B cell (primary cell): ENCODE measurements at places on chromosomes 13 and 19. TPM values are rescaled to one million over a fixed set of nuclear protein-coding genes. Genes with fewer than 3 reads are reported as not detected.

DNA sequence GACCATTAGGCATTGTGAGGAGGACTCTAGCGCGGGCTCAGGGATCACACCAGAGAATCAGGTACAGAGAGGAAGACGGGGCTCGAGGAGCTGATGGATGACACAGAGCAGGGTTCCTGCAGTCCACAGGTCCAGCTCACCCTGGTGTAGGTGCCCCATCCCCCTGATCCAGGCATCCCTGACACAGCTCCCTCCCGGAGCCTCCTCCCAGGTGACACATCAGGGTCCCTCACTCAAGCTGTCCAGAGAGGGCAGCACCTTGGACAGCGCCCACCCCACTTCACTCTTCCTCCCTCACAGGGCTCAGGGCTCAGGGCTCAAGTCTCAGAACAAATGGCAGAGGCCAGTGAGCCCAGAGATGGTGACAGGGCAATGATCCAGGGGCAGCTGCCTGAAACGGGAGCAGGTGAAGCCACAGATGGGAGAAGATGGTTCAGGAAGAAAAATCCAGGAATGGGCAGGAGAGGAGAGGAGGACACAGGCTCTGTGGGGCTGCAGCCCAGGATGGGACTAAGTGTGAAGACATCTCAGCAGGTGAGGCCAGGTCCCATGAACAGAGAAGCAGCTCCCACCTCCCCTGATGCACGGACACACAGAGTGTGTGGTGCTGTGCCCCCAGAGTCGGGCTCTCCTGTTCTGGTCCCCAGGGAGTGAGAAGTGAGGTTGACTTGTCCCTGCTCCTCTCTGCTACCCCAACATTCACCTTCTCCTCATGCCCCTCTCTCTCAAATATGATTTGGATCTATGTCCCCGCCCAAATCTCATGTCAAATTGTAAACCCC, 2.8 kb upstream of the CEACAM5 start:
- no peaks in the 10 kb centered on the region for H3K36me3 ChIP-seq
- H3K27ac ChIP-seq = no peak overlapping the region
- H3K27me3 ChIP-seq = no peaks in the 10 kb centered on the region

GRCh38 chr19:57786286-57786685, 16.8 kb downstream of the ZNF586 start:
- H3K4me3 ChIP-seq = no peak overlapping the region
- H3K27ac ChIP-seq = no peak overlapping the region
- no peaks in the 10 kb centered on the region for H3K4me1 ChIP-seq
- no peaks in the 10 kb centered on the region for H3K27me3 ChIP-seq
- DNase-seq = no peak

DNA sequence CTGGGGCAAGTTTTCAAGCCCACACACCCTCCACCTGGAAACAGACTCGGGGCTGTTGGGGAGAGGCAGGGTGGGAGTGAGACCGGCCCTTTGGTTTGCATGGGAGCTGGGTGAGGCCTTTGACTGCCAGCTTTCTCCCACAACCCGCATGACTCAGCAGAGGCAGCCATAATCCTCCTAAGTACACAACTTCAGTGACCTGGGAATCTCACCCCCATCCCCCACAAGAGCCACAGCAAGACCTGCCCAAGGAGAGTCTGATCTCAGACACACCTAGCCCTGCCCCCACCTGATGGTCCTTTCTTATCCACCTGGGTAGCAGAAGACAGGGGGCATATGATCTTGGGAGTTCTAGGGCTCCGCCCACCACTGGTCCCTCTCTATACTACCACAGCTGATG, 1615.4 kb downstream of the EFNB2 start:
- no peaks in the 10 kb centered on the region for H3K27me3 ChIP-seq
- no peak for DNase-seq
- no peak overlapping the region for H3K4me3 ChIP-seq
- H3K27ac ChIP-seq = no peak overlapping the region
- no peaks in the 10 kb centered on the region for H3K4me1 ChIP-seq

GRCh38 chr13:90547272-90547790, 800.2 kb upstream of the MIR17HG start:
- H3K4me1 ChIP-seq = no peaks in the 10 kb centered on the region
- H3K36me3 ChIP-seq = no peaks in the 10 kb centered on the region
- no peaks in the 10 kb centered on the region for H3K27me3 ChIP-seq
- no peak overlapping the region for H3K27ac ChIP-seq
- no peak overlapping the region for H3K4me3 ChIP-seq

DNA sequence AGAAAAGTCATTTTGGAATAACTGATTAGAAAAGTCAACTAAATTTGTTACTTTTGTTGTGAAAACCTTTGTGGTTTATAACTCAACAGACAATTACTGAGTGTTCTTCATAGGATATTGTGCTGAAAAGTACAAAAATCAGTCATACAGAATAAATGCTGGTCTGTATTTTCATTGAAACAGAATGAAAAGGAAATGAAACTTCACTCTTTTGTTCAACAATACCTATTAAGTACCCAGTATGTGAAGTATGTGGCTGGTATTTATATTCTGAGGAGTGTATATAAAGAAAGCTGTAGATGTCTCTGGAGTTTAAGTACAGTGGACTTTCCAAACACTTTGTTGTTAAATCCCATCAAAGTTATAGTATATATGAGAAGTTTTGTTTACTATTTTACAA, 828.4 kb upstream of the ATXN8OS start:
- no peak for DNase-seq
- no peak overlapping the region for H3K4me3 ChIP-seq
- no peaks in the 10 kb centered on the region for H3K27me3 ChIP-seq
- H3K4me1 ChIP-seq = no peaks in the 10 kb centered on the region
- no peak overlapping the region for H3K27ac ChIP-seq

DNA sequence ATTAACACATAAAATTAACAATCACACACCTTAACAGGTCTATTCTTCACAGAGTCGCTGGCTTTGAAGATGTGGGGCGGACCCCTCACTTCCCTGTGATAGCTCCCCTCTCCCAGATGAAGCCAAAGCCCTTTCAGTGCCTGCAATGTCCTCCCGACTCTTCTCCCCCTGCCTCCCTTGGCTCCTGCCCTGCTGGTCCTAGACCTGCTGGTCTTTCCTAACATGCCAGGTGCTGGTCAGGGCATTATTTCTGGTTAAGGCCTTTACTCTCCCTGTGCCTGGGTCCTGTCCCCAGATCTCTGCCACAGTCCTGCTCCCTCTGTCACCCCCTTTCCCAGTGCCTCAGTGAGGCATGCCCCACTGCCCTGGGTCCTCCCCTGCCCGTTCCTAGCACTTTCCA, 12.2 kb downstream of the ERICH6B start:
- no peaks in the 10 kb centered on the region for H3K27me3 ChIP-seq
- H3K36me3 ChIP-seq = no peaks in the 10 kb centered on the region
- no peaks in the 10 kb centered on the region for H3K4me1 ChIP-seq
- no peak overlapping the region for H3K4me3 ChIP-seq
- H3K27ac ChIP-seq = no peak overlapping the region

CKAP2 gene
- 19.8 and 22.1 TPM in 2 replicates for total RNA-seq

FCER2 gene
- total RNA-seq = 16.3 and 17.1 TPM in 2 replicates
